CD4-positive, alpha-beta T cell (primary cell): ENCODE measurements at places on chromosomes 16 and 17. TPM values are rescaled to one million over a fixed set of nuclear protein-coding genes. Genes with fewer than 3 reads are reported as not detected.
A peak's percentile ranks its signal among the peaks of the same experiment; 100 is the strongest.

Gene MYH13
- not detected for total RNA-seq

Gene TNFRSF13B
- total RNA-seq, result not detected

Gene LRRC37A
- total RNA-seq, result 2.9 TPM

Gene CDH5
- not detected for total RNA-seq

Gene PPP1R27
- total RNA-seq, result not detected

Gene MYH8
- total RNA-seq, result not detected

GRCh38 chr16:2058420-2058819 lies 10.6 kb downstream of the TSC2 start:
- no peak overlapping the region for H3K27ac ChIP-seq
- H3K27me3 ChIP-seq, result no peaks in the 10 kb centered on the region
- H3K4me3 ChIP-seq, result no peak overlapping the region
- no peaks in the 10 kb centered on the region for H3K4me1 ChIP-seq
- DNase-seq, result no peak

DNA sequence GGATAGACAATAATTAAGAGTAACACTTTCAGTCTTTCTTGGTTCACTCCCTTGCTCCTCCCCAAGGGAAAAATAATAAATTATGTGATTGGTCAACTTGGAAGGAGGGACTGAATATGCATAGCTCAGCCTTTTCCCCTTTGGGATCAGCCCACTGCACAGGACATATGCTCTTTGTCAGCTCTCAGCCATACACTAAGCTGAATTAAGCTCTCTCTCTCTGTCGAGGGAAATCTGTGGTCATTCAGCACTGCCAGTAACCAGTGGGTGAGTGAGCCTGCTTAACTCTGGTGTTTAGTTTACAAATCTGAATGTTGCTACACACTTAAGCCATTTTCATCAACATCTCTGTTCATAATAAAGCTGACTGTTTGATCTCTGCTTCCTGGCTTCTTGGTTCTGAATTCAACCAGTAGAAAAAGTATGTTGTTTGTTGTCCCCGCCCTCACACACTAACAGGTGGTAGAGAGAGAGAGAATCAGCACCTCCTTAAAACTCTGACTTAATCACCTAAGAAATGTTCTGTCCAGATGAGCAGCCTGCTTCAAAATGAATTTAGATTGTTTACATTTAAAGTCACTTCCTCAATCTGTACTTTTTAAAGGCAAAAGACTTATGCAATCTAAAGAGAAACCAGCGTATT lies 102.3 kb upstream of the C17orf78 start:
- no peaks in the 10 kb centered on the region for H3K27me3 ChIP-seq
- H3K27ac ChIP-seq, result no peak overlapping the region
- peaks cover 22% of the 10 kb centered on the region for H3K36me3 ChIP-seq
- no peak for DNase-seq
- H3K4me1 ChIP-seq, result no peaks in the 10 kb centered on the region

GRCh38 chr17:36629252-36629847 lies 28.0 kb downstream of the MRM1 start:
- DNase-seq, result peak; percentile 71
- H3K27me3 ChIP-seq, result peaks cover 16% of the 10 kb centered on the region
- no peak overlapping the region for H3K27ac ChIP-seq
- H3K4me1 ChIP-seq, result peaks cover 3% of the 10 kb centered on the region

- peaks cover 86% of the 10 kb centered on the region for H3K4me1 ChIP-seq
- DNase-seq, result peak; percentile 72
- no peak overlapping the region for H3K27ac ChIP-seq
- H3K36me3 ChIP-seq, result peaks cover 85% of the 10 kb centered on the region
- no peak overlapping the region for H3K4me3 ChIP-seq
Observed at GRCh38 chr16:1538804-1539520, 5.5 kb downstream of the TMEM204 start.

- H3K36me3 ChIP-seq, result no peaks in the 10 kb centered on the region
- no peaks in the 10 kb centered on the region for H3K27me3 ChIP-seq
- no peak overlapping the region for H3K4me3 ChIP-seq
- H3K27ac ChIP-seq, result no peak overlapping the region
- H3K4me1 ChIP-seq, result no peaks in the 10 kb centered on the region
Observed at GRCh38 chr16:22225060-22225459, 19.0 kb downstream of the EEF2K start.

- H3K27ac ChIP-seq, result no peak overlapping the region
- no peaks in the 10 kb centered on the region for H3K4me1 ChIP-seq
- DNase-seq, result no peak
- peaks cover 21% of the 10 kb centered on the region for H3K27me3 ChIP-seq
- H3K4me3 ChIP-seq, result no peak overlapping the region
Observed at GRCh38 chr17:28506763-28507487, 777 bp downstream of the FOXN1 start.

Gene ABCC11
- total RNA-seq, result not detected

Gene TERF2IP
- total RNA-seq, result 122 TPM

Gene ZNF652
- 33.7 TPM for total RNA-seq

DNA sequence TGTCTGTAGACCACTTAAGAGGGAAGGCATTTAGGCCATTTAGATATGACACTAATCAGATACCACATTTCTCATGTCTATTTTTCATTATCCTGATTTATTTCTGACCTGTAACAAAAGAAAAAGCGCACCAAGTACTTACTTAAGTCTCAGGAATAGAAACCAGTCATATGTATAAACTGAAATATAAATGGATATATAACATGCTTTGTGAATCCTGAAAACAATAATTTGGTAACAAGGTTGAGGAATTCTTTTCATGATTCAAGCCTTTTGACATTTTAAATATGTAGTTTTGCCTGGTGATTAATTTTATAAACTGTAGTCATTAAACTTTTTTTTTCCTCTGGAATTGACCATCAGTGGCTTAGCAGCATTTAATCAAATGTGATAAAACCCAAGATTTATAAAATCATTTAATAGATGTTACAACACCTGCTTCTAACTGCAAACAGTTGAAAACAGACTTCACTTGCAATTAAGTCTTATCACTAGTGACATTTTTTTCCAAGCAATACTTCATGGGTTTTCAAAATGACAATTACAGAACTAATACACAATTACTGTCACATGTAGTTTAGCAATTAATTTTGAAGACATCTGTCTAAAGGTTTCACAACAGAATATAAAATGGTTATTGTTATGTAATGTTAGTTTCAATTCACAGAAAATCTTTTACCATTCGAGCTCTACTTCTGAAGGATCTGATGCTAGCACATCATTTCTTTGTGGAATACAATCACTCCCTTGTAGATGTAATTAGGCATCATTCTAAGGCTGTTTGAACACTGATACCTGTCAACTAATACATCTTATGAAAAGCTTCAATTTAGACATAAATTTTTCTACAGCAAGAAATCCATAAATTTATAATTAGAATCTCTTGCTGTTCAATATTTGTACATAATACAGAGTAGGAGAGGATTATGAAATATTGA lies 110.3 kb downstream of the TOX3 start:
- no peak overlapping the region for H3K4me3 ChIP-seq
- DNase-seq, result no peak
- no peaks in the 10 kb centered on the region for H3K4me1 ChIP-seq

DNA sequence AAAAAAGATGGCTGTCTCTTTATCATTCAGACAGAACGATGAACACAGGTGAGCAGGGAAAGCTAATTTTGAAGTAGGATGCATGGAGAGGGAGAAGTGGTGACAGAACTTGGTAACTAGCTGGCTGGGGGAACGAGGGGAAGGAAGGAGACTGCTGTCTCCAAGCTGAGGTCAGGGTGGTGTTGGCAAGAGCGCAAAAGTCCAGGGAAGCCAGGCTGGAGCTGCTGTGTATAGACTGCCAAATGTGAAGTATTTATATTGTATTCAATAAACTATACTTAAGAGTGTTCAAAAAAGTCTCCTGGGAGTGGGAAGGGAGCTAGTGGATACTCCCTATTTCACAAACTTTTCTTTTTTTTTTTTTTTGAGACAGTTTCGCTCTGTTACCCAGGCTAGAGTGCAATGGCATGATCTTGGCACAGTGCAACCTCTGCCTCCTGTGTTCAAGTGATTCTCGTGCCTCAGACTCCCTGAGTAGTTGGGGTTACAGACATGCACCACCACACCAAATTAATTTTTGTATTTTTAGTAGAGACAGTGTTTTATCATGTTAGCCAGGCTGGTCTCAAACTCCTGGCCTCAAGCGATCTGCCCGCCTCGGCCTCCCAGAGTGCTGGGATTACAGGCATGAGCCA lies 8.2 kb downstream of the TMEM106A start:
- H3K4me3 ChIP-seq, result no peak overlapping the region
- no peak for DNase-seq
- no peak overlapping the region for H3K27ac ChIP-seq
- peaks cover 21% of the 10 kb centered on the region for H3K36me3 ChIP-seq
- peaks cover 7% of the 10 kb centered on the region for H3K4me1 ChIP-seq
- H3K27me3 ChIP-seq, result no peaks in the 10 kb centered on the region

- no peaks in the 10 kb centered on the region for H3K27me3 ChIP-seq
- H3K4me3 ChIP-seq, result peak overlapping the region; percentile 67
- peaks cover 32% of the 10 kb centered on the region for H3K36me3 ChIP-seq
- peak overlapping the region; percentile 94 for H3K27ac ChIP-seq
- H3K4me1 ChIP-seq, result peaks cover 65% of the 10 kb centered on the region
Observed at GRCh38 chr17:63774969-63775265, 947 bp downstream of the DDX42 start.

DNA sequence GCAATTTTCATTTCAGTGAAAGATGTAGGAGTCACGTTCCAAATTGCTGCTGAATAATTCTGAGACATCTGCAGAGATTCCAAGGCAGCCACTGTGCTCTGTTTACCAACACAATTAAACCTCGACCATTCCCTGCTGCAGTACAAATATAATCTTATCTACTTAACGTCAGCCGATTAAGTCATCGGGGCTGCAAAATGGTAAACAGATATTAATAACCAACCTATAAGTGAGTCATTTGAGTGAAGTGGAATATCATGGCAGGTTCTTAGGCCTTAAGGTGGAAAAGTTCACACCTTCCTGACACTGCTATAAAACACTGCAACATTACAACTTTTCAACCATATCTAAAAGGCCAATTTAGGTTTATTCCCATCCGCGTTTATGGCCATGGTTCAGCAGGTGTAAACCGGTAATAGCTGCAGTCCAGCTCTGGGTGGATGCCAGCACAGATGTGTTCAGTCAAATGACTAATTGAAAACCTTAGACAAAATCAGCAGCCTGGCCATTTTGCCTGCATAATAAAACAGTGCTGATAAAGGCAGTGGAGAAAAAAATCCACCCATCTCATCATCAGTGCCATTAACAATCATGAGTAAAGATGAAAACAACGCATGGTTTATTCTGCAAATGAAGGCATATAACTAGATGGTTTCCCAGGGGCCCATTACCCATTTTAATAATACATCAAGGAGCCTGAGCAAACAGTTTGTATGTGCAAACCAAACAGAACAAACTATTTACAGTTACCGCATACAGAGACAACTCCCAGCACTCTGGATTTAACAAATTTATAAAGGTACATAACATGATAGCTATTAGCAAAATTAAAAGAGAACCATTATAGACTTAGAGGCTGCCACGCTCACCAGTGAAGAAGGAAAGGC lies 202.9 kb upstream of the IRX3 start:
- no peak for DNase-seq
- H3K27ac ChIP-seq, result no peak overlapping the region
- H3K27me3 ChIP-seq, result no peaks in the 10 kb centered on the region
- H3K4me1 ChIP-seq, result no peaks in the 10 kb centered on the region

Gene TBL3
- 12.7 TPM for total RNA-seq

- H3K27ac ChIP-seq, result no peak overlapping the region
- H3K4me3 ChIP-seq, result no peak overlapping the region
- no peaks in the 10 kb centered on the region for H3K27me3 ChIP-seq
- DNase-seq, result no peak
Observed at GRCh38 chr16:69049146-69049545, 56.3 kb upstream of the HAS3 start.

- H3K4me3 ChIP-seq, result no peak overlapping the region
- no peaks in the 10 kb centered on the region for H3K4me1 ChIP-seq
- no peak overlapping the region for H3K27ac ChIP-seq
- no peak for DNase-seq
- no peaks in the 10 kb centered on the region for H3K27me3 ChIP-seq
Observed at GRCh38 chr16:60225541-60225940, 1491.4 kb upstream of the GOT2 start.

GRCh38 chr16:66128371-66128770 lies 238.1 kb upstream of the CDH5 start:
- H3K36me3 ChIP-seq, result no peaks in the 10 kb centered on the region
- H3K4me3 ChIP-seq, result no peak overlapping the region
- H3K27me3 ChIP-seq, result peaks cover 37% of the 10 kb centered on the region
- no peaks in the 10 kb centered on the region for H3K4me1 ChIP-seq
- no peak overlapping the region for H3K27ac ChIP-seq

- H3K4me1 ChIP-seq, result peaks cover 23% of the 10 kb centered on the region
- H3K27me3 ChIP-seq, result peaks cover 74% of the 10 kb centered on the region
- no peak overlapping the region for H3K27ac ChIP-seq
- no peaks in the 10 kb centered on the region for H3K36me3 ChIP-seq
- no peak overlapping the region for H3K4me3 ChIP-seq
Observed at GRCh38 chr16:86507173-86508027, 2.9 kb upstream of the FOXF1 start.

Gene CAVIN1
- total RNA-seq, result 0.14 TPM
